Stimulated activated CD8-positive, alpha-beta memory T cell treated with anti-CD3 and anti-CD28 coated beads, Interleukin-4, amount 100 ng/mL, for 24 hours (primary cell): ENCODE measurements at places on chromosomes 12 and 14.

GRCh38 chr14:56195704-56196103 is 77.5 kb downstream of the PELI2 start:
- no peak for DNase-seq

DNA sequence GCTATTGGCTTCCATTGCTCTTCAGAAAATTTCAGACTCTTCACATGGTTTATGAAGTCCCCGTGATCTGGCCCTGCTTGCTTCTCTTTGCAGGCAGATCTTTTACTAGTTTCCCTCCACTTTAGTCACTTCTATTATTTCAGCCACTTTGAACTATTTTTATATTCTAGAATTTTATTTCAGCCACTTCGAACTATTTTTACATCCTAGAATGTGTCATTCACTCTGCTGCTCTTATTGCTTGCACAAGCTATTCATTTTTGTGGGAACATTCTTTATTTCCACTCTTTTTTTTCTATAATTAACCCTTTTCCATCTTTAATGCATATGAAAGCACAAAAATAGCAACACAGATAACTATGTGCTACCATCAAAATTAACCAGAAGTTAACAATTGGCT is 24.5 kb downstream of the TSHR start:
- DNase-seq, result no peak

DNA sequence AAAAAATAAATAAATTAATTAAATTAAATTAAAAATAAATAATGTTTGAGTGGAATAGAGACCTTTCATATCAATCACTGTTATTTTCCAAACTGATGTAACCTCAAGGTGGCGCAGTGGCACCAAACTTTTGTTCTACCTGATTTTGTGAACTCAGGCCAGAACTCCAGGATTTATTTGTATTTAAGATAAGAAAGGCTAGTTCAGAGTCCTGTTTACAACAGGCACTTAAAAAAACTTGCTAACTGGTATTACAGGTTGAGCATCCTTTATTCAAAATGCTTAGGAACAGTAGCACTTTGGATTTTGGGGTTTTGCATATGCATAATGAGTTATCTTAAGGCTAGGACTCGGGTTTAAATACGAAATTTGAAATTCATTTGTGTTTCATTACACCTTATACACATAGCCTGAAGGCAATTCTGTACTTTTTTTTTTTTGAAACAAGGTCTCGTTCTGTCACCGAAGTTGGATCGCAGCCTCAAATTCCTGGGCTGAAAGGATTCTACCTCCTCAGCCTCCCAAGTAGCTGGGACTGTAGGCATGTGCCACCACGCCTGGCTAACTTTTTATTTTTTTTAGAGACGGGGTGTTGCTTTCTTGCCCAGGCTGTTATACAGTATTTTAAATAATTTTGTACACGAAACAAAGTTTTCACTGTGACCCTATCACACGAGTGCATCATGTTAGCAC is 32.4 kb downstream of the YY1 start:
- no peak for DNase-seq

DNA sequence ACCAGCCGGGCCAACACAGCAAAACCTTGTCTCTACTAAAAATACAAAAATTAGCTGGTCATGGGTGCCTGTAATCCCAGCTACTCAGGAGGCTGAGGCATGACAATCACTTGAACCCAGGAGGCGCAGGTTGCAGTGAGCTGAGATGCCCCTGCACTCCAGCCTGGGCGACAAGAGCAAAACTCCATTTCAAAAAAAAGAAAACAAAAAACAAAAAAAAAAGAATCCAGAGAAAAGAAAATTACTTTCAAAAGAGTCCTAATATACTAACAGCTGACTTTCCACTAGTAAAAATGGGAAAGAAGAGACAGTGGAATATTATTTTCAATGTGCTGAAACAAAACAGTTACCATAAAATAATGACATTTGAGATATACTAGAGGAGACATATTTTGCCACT is 8.3 kb upstream of the INSM2 start:
- DNase-seq, result no peak

DNA sequence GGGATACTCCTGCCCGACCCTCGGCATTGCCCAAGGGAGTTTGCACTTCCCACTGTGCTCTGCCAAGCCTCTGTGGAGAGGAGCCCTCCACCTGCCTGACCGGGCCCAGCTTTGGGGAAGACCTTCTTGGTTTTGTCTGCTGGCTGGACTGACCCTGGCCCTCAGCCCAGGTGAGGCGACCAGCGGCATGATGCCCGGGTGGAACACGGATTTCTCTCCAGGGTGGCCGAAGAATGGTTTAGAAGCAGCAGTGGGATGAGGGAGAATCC is 15.6 kb downstream of the ZBTB42 start:
- no peak for DNase-seq

GRCh38 chr12:117662620-117663395 is 301.4 kb upstream of the NOS1 start:
- no peak for DNase-seq

- DNase-seq, result no peak
Measured at GRCh38 chr12:42568952-42569915, 20.3 kb downstream of the PRICKLE1 start.

DNA sequence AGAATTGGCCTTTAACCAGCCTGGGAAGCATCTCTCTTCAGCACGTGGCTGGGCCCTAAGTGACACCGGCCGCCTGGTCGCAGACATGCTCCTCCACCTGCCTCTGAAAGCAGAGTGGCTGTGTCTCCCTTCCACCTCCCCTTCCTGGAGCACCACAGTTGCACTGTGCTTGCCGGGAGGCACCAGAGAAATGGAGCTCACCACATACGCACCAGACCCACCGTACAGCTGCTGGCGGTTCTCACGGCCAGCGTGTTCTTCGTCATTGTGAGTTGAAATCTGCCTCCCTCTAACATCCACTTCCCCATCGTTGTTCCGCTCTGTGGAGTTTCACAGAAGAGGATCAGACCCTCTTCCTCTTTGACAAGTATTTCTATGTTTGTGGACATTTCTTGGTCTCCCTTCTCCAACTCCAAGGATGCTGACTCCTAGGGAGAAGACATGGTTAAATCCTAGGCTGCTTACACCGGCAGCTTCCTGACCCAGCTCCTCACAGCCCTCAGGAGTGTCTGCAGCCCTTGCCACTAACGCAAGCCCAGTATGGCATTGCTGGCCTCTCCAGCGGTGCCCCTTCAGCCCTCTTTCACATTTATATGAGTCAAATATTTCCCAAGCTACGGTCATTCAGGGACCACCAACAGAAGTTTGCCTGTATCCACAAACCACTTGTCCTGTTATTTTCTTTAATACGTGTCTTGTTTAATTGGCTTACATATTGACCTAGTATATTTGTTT is 11.5 kb upstream of the KRT5 start:
- DNase-seq, result no peak

DNA sequence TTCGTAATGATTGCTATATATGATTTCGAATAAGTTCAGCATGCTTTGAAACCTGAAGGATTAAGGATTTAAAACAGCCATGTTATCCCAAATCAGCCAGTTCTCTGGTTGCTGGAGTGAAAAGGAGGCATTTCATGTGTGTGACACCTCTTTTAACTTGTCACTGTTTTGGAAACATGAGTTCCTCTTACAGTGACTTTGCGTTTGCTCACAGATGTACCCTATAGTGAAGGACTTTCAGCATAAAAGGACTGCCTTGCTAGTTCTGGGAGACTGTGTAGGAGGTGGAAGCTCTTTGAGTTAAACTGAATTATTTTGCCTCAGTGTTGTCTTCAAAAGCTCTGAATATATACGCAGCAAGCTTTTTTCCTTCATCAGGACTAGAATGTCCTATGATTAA is 7.6 kb downstream of the RNASE11 start:
- DNase-seq, result no peak

GRCh38 chr12:31362759-31363415 is 36.9 kb upstream of the SINHCAF start:
- DNase-seq, result no peak

DNA sequence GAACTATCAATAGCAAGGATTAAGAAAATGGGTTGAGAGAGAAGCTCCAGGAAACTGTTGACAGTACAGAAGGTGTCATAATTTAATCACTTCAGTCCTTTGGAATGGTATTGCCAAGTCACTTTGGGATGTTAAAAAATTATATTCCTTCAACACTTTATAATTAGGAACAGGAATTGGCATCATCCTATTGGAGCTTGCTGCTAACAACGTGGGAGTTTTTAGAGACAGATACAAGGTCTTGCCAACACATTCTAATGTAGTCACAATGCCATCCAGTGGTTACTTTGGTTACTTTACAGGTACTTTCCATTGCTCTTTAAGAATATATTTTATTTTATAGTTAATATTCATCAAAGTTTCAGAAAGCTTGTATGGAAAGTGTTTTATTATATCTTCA is 310.1 kb downstream of the SYT1 start:
- no peak for DNase-seq

DNA sequence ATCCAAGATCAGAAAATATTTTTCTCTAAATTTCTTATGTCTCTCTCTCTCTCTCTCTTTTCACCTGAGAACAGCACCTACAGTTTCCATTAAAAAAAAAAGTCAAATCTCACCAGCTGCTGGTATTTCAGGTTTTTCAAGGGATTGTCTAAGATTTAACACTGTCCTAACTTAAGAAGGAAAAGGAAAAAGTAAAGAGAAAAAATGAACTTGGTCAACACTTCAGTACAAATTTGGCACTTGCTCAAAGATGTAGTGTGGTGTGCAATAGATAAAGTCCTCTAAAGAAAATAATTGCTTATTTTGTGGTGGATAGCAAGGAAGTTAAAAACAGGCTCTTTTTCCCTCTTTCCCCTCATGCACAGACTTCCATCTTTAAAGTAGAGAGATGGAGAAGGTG is 416.2 kb downstream of the SOX5 start:
- DNase-seq, result no peak

GRCh38 chr12:80273144-80273543 is 170.9 kb upstream of the PTPRQ start:
- DNase-seq, result no peak

DNA sequence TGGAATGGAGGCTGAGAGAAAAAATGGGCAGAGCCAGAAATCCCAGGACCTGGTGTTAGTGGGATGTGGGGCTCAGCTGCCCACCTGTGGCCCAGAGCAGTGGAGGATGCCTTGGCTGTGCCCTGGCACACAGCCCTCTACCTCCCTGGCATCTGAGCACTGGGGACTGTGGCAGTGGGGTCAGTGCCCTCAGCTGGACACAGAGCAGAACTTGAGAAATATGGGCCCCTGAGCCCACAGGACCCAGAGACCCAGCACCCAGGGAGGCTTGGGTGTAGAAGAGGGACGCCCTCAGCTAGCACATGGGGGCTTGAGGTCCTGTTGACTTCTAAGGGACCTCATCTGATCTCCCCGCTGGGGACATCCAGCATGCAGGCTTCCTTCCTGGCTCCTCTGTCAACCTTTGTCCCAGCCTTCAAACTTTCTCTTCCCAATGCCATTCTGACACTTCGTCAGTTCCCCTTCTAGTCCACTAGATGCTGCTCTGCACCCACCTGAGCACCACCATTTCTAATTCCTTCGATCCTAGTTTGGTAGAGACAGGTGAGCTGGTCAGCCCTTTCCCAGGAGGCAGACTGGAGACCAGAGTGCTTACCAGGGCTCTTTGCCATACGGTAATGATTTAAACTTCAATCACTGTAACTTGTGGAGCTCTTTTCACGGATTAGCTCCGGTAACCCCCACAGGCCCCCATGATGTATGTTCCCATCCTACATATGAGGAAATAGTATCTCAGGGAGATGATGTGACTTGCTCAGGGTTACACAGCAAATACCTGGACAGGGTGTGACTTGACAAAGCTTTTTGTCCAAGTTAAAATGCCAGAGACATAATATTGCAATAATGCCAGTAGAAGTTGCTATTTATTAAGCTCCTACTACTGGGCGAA is 143.7 kb downstream of the ASCL4 start:
- DNase-seq, result no peak

DNA sequence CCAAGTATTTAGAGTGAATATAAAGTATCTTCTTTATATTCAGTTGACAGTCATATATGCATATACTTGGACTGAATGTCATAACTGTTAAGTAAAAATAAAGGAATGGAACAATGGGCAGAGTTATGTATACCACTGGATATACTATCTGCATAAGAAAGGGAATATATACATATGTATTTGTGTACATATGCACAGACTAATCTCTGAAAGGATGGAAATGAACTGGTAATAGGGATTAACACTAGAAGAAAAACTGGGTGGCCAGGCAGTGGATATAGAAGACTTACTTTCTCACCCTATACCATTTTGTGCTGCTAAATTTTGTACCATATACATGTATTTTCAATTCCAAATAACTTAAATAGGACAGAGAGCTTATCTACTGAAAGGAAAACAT is 200.1 kb downstream of the MED13L start:
- DNase-seq, result no peak

- DNase-seq, result no peak
Measured at GRCh38 chr14:105930572-105930971, 404.2 kb downstream of the TMEM121 start.

DNA sequence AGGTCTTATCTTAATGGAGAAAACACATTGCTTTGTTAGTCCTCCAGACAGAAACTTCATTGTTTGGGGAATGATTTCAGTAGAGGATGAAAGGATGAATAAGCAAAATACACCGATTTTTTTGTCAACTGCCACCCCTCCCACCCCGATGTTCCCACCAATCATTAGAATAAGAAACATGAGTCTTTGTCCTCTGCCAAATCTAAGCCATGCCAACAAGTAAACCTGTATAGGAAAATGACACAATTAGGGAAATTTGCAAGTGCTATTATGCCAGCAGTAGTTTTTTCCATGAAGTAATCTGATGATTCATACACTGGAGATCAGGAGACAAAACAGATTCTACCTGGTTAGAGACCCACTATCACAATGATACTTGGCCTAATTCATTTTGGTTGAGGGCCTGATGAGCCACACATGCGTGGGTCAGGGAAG is 35.9 kb downstream of the FLRT2 start:
- no peak for DNase-seq
